ENCODE measurements at places on chromosomes 7 and 10.

GRCh38 chr10:25556457-25556856, 377.6 kb upstream of the MYO3A start:
- no peak for DNase-seq

DNA sequence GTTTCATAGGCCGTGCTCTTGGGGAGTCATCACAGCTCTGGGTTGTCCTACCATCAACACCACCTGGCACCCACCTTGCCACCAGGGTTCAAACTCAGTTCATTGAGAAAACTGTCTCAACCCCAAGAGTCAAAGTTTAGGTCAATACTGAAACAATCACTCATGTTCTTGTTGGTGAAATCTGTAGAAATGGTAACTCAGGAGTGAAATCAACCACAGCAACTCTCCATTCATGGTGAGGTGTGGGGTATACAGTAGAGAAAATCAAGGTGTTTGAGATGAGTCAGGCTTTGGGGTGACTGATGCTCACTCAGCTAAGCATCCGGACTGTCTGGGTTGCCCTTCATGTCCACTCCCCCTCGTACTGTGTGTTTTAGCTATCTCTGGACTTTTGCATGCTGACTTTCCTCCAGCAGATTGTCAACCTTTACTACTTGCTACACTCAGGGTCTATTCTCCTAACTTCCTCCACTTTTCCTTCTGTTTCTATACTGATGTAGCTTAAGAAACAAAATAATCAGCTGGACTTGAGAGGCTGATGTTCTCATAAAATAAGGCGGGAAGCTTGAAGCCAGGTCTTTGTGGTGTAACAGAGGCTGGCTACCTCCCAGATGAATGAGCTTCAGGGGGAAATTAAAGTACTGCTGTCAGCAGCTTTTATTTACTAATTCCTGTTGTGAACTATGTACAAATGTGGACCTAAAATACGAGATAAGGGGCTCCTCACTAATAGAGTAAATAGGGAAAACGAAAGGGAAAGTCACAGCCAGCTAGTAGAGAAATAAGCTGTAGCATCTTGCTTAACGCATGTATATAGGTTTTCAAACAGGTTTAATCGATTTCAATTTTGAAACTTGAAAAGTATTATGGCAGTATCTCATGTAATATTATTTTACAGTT, 173.6 kb upstream of the AKR1E2 start:
- no peak for DNase-seq

DNA sequence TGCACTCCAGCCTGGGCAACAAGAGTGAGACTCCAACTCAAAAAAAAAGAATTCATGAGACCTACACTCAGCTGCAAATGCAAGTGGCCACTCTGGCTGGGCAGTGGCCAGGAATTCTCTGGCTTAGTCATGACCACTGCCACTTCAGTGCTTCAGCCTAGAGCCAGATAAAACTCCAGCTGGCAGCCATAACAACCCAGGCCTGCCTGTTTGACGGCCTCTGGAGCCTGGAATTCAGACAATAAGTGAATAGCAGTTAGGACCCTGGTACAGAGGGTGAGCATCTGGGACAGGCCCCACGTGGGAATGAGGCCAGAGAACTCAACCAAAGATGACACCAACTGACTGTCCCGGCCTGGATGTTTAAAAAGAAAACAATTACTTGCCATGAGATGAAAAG, 18.9 kb downstream of the RCC1L start:
- no peak for DNase-seq

DNA sequence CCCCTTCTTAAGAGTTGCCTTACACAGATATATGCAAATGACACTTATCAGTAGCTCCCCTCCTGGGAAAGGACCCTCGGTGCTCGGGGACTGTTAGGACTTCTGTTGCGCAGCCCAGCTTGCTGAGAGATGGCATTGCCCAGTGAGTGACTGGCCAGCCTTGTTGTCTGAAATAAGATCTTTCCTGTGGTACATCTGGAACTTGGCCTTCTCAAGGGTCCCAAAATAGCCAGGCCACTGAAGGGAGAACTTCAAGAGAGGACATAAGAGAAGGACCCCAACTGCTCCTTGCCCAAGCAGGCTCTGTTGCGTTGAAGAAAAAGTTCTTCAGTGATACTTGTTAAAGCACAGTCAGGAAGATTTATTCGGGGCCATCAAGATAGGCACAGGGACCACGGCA, 17.3 kb downstream of the BAG3 start:
- no peak for DNase-seq

DNA sequence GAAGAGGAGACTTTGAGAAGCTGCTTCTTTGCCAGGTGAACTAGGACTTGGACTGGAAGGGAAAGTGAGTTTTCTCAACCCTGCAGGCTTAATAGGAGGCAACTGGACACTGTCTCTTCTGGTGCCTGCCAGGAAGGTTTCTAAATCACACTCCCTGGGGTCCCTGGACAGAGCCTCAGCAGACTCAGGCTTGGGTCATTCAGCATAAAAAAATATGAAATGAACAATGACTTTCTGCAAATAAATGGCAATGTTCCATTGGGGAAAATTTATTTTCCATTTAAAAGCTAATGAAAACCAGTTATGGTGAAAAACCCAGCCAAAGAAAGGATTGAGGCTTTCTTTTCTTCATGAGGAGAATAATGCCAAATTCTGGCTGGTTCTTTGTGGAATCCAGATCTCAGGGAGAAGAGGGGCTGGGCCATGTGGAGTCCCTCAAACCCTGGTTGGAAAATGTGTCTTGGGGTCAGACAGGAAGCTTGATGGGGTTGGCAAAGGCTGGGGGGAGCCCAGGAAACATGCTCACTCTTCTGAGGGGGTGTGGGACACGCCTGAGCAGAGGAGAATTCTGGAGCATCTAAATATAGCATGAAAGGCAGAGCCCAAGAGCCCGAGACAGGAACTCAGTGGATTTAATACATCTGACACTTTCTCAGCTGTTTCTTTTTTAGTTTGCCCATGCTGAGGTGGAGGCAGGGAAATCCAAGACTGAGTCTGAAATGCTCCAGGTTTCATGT, 65.2 kb upstream of the EMX2 start:
- DNase-seq: no peak

- no peak for DNase-seq
These were observed 1003.0 kb downstream of the SORCS3 start for GRCh38 chr10:105644091-105644490.

DNA sequence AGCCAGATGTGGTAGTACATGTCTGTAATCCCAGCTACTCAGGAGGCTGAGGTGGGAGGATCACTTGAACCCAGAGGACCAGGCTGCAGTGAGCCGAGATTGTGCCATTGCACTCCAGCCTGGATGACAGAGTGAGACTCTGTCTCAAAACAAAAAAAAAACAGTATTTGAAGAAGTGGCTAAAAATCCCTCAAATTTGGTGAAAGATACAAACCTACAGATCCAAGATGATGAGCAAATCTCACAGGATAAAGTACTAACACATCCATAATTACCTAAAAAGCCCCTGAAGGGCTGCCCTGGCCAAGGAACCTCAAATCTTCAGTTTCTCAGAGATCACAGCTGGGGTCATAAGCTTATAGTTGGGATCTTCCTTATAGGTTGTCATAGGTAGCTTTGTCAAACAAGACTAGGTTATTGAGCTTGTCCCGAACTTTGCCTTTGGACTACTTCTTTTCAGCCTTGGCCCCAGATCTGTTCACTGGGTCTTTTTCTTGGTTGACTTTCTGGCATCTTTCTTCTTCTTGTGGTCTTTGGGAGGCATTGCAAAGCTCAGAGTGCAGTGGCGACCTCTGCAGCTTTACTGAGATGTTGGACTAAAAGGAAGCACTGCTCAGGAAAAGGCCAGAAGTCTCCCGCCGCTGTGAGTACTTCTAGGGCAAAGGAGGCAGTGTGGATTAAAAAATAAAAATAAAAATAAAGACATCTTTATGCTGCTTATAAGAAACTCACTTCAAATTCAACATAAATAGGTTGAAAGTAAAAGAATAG, 28.6 kb upstream of the SAR1A start:
- no peak for DNase-seq

DNA sequence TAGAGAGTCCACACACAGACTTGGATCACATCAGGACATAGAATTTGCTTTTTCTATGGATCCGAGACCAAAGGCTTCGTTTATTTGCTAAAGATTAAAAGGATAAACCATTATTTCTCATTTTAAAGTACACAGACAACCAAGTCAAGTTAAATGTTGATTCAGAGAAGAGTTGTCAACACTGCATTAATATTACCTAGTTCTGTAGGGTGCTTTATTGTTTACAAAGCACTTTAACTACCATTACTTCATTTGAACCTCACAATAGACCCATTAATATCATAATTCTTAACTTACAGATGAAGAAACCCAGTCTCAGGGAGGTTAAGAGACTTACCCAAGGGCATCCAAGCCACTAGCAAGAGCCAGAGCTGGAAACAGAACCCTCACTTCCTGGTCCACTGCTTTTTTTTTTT, 43.2 kb upstream of the GSAP start:
- no peak for DNase-seq

DNA sequence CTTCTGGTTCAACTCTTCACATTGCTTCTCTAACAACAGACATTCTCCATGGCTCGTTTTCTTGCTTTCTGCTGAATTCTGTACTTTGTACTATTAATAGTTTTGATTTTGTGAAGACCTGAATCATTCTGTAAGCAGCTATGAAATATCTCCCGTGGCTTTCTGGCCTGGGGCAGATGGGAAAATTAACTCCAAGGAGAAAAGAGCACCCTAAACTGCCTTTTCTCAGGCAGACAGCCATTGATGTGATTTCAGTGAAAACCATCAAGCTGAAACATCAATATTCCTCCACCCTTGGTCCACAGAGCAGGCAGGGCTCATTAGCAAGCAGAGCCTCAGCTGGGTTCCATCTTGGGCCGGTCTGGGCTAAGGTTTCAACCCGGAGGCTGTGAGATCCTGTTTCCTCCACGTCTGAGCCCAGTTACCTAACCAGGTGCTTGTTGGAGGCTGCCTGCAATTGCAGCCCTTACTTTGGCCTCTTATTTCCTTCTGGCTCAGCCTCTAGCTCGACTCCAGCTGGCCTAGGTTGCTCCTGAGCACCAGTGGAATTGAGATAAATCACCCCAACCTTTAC, 21.1 kb upstream of the EZH2 start:
- DNase-seq: no peak

GRCh38 chr7:17472939-17473338, 174.5 kb downstream of the AHR start:
- no peak for DNase-seq

DNA sequence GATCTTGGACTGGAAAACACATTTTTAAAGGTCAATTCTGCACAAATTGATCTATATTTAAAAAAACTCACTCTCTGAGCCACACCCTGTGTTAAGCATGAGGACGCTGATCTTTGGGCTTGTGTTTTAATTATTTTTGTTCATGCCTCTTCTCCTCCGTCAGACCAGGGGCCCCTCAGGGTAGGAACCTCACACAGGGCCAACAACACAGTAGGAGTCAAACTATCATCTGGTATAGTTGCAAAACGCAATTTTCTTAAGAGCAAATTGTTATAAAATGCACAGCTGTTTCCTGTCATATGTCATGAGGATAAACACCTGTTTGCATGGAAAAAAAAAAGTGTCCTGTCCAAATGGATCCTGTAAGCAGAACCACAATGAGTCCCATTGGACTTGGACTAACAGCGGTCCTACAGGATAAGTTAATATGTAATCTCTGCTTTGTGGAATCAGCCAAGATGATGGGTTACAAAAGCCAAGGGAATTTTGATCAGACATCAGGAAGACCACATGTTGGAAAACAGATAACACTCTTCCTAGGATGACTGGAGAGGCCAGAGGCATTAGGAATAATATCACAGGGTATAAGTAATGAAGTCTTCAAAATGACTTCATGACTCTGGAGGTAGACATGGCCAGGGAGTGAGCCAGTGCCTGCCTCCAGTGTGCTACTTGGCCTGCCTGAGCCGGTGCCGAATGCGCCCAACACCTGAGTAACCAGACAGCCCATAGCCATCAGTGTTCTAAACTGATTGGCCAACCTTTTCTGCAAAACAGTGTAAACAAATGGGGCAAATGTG, 184.9 kb upstream of the ADCY1 start:
- DNase-seq: no peak

DNA sequence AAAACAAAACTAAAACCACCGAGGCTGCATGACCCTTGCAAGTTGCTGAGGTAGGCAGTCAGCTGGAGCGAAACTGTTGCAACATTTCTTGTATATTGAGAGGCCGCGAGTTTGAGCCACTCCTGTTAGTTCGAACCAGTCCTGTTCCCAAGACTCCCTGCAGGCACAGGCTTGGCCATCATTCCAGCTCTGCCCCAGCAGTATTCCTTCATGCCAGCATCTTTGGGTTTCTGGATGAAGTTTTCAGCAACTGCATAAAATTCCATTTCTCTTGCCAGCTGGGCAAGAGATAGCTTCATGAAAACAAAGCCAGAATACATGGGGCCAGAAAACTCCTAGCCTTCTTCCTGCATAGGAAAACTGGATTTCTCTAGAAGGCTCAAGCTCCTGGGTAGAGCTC, 207.6 kb downstream of the FRMD4A start:
- DNase-seq: no peak

DNA sequence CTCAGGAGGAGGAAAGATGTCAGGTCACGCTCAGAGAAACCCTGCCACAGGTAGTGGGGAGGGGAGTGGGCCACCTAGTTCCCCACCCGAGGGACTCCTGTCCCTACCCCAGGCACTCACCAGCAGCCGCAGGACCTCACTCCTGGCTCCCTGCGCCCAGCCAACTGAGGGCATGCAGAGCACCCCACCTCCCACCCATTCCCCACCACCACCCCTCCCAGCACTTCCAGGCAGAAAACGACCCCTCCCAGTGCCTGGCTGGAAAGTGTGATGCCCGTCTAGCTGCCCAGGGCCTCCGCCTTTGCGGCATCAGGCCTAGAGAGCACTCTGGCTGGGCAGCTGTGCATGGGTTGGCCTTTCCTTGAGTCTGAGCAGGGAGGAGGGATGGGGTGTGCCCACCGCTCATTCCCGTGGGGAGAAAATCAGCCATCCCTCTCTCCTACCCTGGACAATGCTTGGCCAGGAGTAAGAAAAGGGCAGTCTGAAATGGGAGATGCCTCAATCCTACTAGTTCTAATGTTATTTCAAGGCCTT, 1.3 kb downstream of the C10orf105 start:
- no peak for DNase-seq

DNA sequence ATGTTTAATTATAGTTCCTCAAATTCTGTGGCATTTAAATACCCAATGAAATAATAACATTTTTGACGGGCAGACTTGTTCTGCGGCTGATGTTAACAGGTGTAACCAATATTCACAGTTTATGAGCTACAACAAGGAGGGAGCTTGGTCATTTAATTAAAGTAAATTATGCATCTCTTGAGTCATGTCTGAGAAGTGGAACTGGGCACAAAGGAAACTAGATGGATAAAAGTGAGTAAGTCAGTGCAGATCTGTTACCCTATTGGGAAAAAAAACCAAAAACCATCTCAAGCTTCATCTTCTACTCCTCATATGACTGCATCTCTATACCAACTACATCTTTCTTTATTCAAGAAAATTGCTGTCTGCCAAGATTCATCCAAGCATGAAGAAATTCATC, 24.0 kb downstream of the ANKRD22 start:
- no peak for DNase-seq

DNA sequence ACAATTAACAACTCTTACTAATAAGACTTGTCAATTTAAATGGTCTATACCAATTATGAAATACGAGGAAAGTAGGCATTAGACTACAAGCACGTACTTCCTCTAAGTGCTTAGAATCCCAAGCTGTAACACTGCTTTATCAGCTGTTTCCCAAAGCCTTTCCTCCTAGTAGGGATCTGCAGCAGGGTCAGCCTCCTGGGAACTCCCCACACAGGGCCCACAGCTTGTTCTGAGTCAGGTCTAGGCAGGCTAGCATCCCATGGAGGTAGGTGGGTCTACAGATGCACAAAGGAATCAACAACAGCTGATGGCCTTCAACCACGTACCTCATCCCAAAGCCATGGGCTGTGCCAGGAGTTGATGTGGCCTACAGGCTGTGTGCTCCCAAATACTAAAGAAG, 14.7 kb downstream of the MMS19 start:
- DNase-seq: no peak

- DNase-seq: no peak
These were observed 17.5 kb upstream of the TRUB1 start for GRCh38 chr10:114920459-114920858.

Data from erythroblast (primary cell).